ENCODE measurements at places on chromosomes 5 and 9. TPM values are rescaled to one million over a fixed set of nuclear protein-coding genes. Genes with fewer than 3 reads are reported as not detected.

Gene RICTOR
- 69.5 TPM for total RNA-seq

Gene FST
- total RNA-seq, result 0.86 TPM

Gene UCK1
- total RNA-seq, result 32.8 TPM

Gene SLC38A9
- 24.9 TPM for total RNA-seq

Gene FOXD4L5
- not detected for total RNA-seq

Gene PCDHB10
- total RNA-seq, result not detected

Gene ORM2
- total RNA-seq, result not detected

DNA sequence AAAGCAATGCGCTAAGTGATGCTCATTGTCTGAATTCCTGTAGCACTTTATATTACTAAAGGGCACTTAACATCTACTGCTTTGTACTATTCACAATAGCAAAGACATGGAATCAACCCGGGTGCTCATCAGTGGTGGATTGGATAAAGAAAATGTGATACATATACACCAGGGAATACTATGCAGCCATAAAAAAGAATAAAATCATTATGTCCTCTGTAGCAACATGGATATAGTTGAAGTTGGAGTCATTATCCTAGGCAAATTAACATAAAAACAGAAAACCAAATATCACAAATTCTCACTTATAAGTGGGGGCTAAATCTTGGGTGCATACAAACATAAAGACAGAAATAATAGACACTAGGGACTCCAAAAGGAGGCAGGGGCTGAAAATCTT is 308.3 kb downstream of the TRPM3 start:
- no peaks in the 10 kb centered on the region for H3K27me3 ChIP-seq
- no peaks in the 10 kb centered on the region for H3K36me3 ChIP-seq
- no peak for DNase-seq
- H3K4me1 ChIP-seq, result no peaks in the 10 kb centered on the region

DNA sequence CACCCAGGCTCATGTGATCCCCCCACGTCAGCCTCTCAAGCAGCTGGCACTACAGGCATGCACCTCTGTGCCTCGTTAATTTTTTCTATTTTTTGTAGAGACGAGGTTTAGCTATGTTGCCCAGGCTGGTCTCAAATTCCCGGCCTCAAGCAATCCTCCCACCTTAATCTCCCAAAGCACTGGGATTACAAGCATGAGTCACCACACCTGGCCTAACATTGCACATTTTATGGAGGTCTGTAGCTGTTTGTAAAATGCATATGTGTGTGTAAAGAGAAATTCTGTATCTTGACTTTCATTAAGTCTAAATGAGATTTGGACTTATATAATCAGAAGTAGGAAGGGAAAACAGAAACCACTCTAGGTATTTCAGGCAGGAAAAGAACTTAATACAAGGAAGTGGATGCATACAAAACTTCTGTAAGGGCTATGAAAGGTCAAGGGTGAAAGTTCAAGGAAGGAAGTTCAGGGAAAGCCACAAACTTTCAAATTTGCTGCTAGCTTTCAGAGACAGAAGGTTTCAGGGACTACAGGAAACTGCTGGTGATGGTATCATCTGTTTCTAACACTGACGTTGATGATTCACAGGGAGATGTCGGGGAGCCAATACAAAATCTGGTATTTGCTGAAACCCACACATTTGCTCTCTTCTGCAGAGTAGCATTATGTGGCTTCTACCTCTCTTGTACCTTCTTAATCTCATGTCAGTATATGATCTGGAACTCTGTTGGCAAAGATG is 209.4 kb downstream of the PIK3R1 start:
- no peak overlapping the region for H3K4me3 ChIP-seq
- no peaks in the 10 kb centered on the region for H3K27me3 ChIP-seq
- no peaks in the 10 kb centered on the region for H3K36me3 ChIP-seq

GRCh38 chr5:66118304-66118703 is 25.8 kb upstream of the SREK1 start:
- H3K4me3 ChIP-seq, result no peak overlapping the region
- no peaks in the 10 kb centered on the region for H3K4me1 ChIP-seq
- no peak for DNase-seq
- no peaks in the 10 kb centered on the region for H3K36me3 ChIP-seq
- H3K27me3 ChIP-seq, result no peaks in the 10 kb centered on the region

GRCh38 chr9:3137347-3137695 is 293.4 kb upstream of the PUM3 start:
- no peaks in the 10 kb centered on the region for H3K36me3 ChIP-seq
- DNase-seq, result no peak
- no peaks in the 10 kb centered on the region for H3K27me3 ChIP-seq
- no peak overlapping the region for H3K27ac ChIP-seq

- H3K27me3 ChIP-seq, result no peaks in the 10 kb centered on the region
- DNase-seq, result no peak
- no peak overlapping the region for H3K4me3 ChIP-seq
- no peak overlapping the region for H3K27ac ChIP-seq
These were observed 62.2 kb downstream of the NTRK2 start for GRCh38 chr9:84731696-84732095.

GRCh38 chr5:125367702-125368101 is 621.3 kb upstream of the ZNF608 start:
- no peak overlapping the region for H3K4me3 ChIP-seq
- H3K4me1 ChIP-seq, result no peaks in the 10 kb centered on the region
- DNase-seq, result no peak
- no peaks in the 10 kb centered on the region for H3K36me3 ChIP-seq
- H3K27ac ChIP-seq, result no peak overlapping the region

DNA sequence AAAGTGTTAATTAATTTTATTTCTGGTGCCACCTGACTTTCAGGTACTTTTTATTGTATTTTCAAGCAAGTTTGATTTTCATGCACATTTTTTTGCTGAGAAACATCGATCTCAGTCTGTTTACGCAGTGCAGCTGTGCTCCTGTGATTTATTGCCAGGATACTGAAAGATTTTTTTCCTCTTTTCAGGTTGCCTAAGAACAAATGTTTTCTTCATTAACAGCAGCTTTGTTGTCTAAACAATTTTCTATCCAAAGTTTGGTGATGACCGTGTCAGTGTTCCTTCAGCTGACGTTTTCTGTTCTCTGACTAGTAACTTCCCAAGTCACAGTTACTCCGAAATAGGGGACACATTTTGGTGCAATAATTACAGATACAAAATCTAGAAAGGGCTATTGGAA is 78.1 kb downstream of the VCAN start:
- DNase-seq, result no peak
- no peaks in the 10 kb centered on the region for H3K36me3 ChIP-seq
- H3K4me3 ChIP-seq, result no peak overlapping the region
- H3K27me3 ChIP-seq, result no peaks in the 10 kb centered on the region
- no peak overlapping the region for H3K27ac ChIP-seq
- no peaks in the 10 kb centered on the region for H3K4me1 ChIP-seq

- no peaks in the 10 kb centered on the region for H3K36me3 ChIP-seq
- no peak for DNase-seq
- H3K4me3 ChIP-seq, result no peak overlapping the region
- H3K27me3 ChIP-seq, result peaks cover 3% of the 10 kb centered on the region
These were observed 115.4 kb upstream of the SLC44A1 start for GRCh38 chr9:105128908-105129600.
